ENCODE measurements at places on chromosomes 4 and X. TPM values are rescaled to one million over a fixed set of nuclear protein-coding genes. Genes with fewer than 3 reads are reported as not detected.

The COX7B gene
- 154 TPM for total RNA-seq

The GAGE12E gene
- total RNA-seq, result not detected

The BTK gene
- not detected for total RNA-seq

The IQSEC2 gene
- total RNA-seq, result 8.2 TPM

The MAGEE2 gene
- not detected for total RNA-seq

The SPARCL1 gene
- 26.9 TPM for total RNA-seq

The LIMCH1 gene
- 9.8 TPM for total RNA-seq

The CT45A2 gene
- not detected for total RNA-seq

Measured in chondrocyte (in vitro differentiated cells).